Heart left ventricle (tissue), 16 donors: ENCODE measurements at places on chromosomes 16 and 17. TPM values are rescaled to one million over a fixed set of nuclear protein-coding genes. Genes with fewer than 3 reads are reported as not detected.

DNA sequence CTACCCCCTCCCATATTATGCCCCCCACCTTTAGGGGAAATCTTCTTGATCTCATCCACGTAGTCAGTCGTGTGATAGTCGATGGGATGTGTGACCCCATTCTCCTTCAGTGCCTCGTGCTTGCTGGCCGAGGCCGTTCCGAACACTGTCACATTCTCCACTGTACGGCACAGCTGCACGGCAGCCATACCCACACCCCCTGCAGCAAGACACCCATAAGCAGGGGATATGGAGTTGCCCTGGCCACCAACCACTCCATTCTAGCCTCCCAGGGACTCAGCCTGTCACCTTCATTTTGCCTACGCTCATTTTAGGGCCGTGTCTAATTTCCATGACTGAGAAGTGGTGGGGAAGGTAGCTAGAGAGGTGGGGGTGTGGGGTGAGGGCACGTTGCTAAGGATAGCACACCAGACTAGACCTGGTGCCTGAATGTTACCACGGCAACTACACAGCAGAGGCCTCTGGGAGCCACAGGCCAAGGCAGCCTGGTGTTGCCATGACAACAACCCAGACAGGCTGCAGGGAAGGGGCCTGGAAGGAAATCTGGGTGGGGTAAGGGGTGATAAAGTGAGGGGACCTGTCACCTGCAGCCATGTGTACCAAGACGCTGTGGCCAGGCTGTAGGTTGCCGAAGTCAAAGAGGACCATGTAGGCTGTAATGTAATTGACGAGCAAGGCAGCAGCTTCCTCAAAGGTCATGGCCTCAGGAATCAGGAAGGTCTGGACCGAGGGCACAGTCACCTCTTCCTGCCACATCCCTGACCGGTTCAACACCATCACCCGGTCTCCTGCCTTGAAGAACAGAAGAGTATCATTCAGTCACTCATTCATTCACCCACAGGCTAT lies 4.0 kb downstream of the VAT1 start:
- H3K27ac ChIP-seq: no peak overlapping the region
- no peak for DNase-seq
- no peaks in the 10 kb centered on the region for H3K27me3 ChIP-seq
- H3K36me3 ChIP-seq: no peaks in the 10 kb centered on the region
- H3K4me1 ChIP-seq: peaks cover 44% of the 10 kb centered on the region

The SPATA22 gene
- total RNA-seq: not detected

GRCh38 chr16:58814348-58814801 lies 80.3 kb upstream of the GOT2 start:
- peak overlapping the region; percentile 27 for H3K4me3 ChIP-seq
- H3K27ac ChIP-seq: no peak overlapping the region
- DNase-seq: no peak
- H3K27me3 ChIP-seq: no peaks in the 10 kb centered on the region
- no peaks in the 10 kb centered on the region for H3K36me3 ChIP-seq

- no peaks in the 10 kb centered on the region for H3K4me1 ChIP-seq
- no peaks in the 10 kb centered on the region for H3K36me3 ChIP-seq
- H3K27ac ChIP-seq: no peak overlapping the region
- no peaks in the 10 kb centered on the region for H3K27me3 ChIP-seq
- no peak overlapping the region for H3K4me3 ChIP-seq
- DNase-seq: no peak
Measured at GRCh38 chr17:9258115-9259015, 237.1 kb downstream of the NTN1 start.

The NUPR1 gene
- total RNA-seq: 5.7 TPM

DNA sequence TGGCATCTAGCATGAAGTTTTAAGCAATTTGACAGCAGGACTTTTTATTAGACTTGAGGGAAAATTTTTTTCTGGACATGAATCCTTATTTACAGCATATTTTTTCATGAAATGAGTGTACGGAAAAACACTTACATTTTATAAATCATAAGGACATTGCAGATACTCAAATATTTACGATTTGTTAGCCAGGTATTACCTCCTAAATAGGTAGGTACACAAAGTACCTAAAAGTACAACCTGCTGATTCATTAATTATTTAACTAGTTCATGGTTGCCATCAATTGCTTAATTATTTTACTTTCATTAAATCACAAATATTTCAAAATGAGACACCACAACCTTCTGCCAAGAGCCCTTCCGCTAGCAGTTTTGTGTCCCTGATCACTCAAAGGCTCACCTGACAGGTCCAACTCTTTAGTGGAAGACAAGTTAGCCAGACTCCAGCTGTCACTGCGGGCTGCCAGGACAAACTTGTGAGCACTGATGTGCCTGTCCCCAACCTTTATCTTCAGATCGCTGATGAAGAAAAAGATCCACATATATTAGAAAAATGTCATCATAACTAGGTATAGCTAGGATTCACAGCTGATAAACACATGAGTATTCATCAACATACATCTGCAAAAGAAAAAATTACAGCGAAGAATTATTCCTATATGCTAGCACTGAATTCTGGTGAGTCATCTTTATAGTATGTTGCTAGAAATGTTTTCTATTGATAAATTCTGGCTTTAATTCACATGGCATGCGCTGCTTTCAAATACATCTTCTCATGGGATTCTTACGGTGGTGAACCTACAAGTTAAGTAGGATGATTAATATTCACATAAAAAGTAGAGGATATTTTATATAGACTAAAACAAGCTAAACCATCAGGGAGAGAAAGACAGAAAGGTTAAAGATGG lies 28.2 kb downstream of the ANKFY1 start:
- no peak overlapping the region for H3K4me3 ChIP-seq
- peaks cover 71% of the 10 kb centered on the region for H3K36me3 ChIP-seq
- no peaks in the 10 kb centered on the region for H3K27me3 ChIP-seq
- peaks cover 21% of the 10 kb centered on the region for H3K4me1 ChIP-seq
- peak overlapping the region; percentile 33 for H3K27ac ChIP-seq
